ENCODE measurements at places on chromosomes 1 and 21. TPM values are rescaled to one million over a fixed set of nuclear protein-coding genes. Genes with fewer than 3 reads are reported as not detected.

CELA3B gene
- total RNA-seq = not detected

FCGR2B gene
- total RNA-seq = 1.5 TPM

FMOD gene
- 140 TPM for total RNA-seq

GLIS1 gene
- 0.59 TPM for total RNA-seq

FMN2 gene
- 17.1 TPM for total RNA-seq

RNF11 gene
- 146 TPM for total RNA-seq

USH2A gene
- 0.39 TPM for total RNA-seq

FMO4 gene
- 5.6 TPM for total RNA-seq

FCRL2 gene
- 0.20 TPM for total RNA-seq

FOXD2 gene
- total RNA-seq = 14.3 TPM

CNKSR1 gene
- total RNA-seq = 2.0 TPM

DNA sequence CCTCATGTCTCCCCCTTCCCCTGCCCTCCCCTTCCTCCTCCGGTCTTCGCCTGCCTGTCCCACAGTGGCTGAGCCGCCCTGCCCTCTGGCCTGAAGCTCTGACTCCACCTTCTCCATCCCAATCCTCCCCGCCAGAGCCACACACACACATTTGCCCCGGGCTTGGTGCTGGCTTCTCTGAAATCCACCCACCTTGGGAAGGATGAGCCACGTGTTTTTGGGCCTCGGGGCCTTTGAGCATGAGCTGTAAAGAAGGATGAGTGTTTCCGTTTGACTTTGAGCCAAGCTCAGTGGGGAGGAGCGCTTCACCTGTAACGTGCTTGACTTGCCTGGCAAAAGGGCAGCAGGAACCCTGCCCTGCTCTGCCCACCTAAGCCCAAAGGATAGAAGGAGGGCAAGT, 295.1 kb downstream of the SIPA1L2 start:
- DNase-seq = no peak

- DNase-seq = no peak
Measured at GRCh38 chr1:51612447-51612961, 4.4 kb upstream of the OSBPL9 start.

DNA sequence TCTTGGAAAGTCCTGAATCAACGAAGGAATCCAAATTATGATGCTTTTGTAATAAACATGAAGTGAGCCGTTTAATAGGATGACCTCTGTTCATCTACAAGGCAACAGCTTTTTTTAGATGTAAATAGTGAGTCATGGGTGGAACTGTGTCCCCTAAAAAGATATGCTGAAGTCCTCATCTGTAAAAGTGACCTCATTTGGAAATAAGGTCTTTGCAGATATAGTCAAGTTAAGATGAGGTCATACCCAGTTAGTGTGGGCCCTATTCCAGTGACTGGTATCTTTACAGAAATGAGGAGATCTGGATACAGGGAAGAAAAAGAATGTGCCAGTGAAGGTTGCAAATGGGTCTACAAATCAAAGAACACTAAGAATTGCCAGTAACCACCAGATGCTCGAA, 1287.3 kb upstream of the ADGRL4 start:
- no peak for DNase-seq

- no peak for DNase-seq
Measured at GRCh38 chr1:111660204-111661150, 40.9 kb downstream of the RAP1A start.

- DNase-seq = no peak
Measured at GRCh38 chr21:26120828-26121227, 49.7 kb downstream of the APP start.

DNA sequence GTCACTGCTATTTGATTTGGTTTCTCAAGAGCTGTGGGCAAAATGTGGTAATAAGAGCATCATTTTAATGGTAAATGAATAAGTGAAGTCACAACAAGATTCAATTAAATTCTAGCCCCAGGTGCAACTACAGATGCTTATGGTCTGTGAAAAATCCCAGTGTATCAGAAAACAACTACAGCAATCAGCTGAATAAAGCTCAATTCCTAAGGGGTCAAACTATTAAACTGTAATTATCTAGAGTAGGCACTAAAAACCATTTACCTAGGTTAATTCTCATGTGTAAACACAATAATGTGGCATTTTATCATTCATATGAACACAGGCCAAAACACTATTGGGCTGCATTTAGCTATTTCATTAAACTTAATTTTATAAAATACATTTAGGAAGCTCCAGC, 9.6 kb downstream of the TARBP1 start:
- DNase-seq = no peak

DNA sequence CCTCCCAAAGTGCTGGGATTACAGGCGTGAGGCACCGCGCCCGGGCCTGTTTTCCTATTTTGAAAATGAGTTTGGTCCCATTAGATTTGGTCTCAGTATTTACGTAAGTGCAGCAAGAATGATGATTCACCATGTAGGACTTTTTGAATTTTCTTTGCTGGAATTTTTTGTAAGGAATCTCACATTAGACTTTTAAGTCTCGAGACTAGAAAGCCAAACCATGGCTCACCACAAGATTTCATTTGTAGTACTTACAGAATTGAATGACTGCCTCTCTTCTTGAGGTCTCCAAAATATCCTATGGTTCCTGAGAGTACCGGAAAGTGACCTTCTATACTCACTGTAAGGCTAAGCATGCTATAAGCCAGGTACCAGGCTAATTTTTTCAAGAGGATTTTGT, 325 bp downstream of the OR14A2 start:
- DNase-seq = no peak

GRCh38 chr1:248812736-248813425, 12.8 kb downstream of the SH3BP5L start:
- DNase-seq = no peak

DNA sequence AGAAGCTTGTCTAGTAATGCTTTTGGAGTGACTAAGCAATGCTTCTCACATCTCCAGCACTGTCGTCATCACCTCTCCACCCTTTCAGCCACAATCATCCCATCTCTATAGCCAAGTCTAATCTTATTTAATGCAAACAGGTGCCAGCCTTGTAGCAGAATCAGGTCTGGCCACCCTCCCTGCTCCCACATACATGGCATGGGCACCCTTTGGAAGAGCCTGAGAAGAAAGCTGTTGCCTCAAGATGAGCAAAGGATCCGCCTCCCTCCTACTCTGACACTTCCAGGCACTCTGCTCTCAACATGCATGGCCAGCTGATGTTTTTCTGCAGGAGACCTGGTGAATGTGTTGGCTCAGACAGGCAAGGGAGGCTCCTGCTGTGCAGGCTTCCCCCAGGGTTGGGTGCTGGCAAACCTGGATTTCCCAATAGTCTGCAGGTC, 113.1 kb upstream of the GRIK3 start:
- DNase-seq = no peak

DNA sequence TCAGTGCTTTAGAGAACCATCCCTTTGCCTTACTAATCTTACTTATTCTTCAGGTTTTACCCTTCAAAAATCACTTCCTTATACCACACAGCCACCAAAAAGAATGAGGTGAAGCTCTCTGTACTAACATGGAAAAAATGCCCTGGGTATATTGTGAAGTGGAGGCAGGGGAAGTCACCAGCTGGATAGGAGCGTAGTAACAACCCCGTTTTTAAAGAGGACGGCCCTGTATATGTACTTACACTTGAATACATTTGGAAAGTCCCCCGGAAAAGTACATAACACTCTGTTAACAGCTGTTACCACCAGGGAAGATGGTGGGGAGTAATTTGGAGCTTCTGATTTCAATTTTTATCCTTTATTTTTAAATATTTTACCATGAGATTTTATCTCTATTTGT, 28.2 kb upstream of the KHDRBS1 start:
- no peak for DNase-seq

- DNase-seq = no peak
Measured at GRCh38 chr1:239107676-239108075, 278.7 kb upstream of the CHRM3 start.

DNA sequence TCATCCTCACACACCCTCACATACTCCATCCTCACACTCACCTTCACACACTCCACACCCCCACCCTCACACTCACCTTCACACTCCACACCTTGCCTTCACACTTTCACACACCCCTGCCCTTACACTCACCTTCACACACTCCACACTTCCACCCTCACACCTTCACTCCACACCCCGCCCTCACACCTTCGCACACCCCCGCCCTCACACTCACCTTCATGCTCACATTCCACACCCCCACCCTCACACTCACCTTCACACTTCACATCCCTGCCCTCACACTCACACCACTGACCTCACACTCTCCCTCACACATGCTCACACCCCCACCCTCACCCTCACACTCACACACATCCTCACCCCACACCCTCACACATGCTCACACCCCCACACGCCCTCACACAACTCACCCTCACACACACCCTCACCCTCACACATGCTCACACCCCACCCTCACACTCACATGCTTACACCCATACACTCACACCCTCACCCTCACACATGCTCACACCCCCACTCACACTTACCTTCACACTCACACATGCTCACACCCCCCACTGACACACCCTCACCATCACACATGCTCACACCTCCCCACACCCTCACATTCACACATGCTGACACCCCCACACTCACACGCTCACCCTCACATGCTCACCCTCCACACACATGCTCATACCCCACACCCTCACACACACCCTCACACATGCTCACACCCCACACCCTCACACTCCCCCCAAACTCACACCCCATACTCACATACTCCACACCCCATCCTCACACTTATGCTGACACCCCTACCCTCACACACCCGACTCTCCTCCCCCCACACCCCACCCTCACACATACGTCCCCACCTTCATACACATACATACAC, 44.5 kb upstream of the EDN2 start:
- no peak for DNase-seq

- DNase-seq = no peak
Measured at GRCh38 chr1:30881319-30882181, 27.0 kb downstream of the SDC3 start.

- no peak for DNase-seq
Measured at GRCh38 chr1:38061883-38062328, 15.3 kb upstream of the POU3F1 start.

DNA sequence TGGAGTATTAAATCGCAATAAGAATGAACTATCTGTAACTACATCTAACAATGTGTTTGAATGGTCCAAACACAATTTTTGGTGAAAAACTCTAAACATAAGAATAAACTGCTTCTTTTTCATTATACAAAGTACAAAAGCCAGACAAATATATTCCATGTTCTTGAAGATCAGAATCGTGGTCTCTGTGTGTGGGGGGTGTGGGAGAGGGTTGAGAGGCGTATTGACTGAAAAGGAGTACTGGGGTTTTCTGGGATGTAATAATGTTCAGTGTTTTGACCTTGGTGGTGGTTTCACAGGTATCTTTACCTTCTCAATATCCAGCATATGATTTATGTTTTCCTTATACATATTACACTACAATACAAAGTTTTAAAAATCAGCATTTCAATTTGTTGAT, 764 bp upstream of the CFH start:
- DNase-seq = no peak

DNA sequence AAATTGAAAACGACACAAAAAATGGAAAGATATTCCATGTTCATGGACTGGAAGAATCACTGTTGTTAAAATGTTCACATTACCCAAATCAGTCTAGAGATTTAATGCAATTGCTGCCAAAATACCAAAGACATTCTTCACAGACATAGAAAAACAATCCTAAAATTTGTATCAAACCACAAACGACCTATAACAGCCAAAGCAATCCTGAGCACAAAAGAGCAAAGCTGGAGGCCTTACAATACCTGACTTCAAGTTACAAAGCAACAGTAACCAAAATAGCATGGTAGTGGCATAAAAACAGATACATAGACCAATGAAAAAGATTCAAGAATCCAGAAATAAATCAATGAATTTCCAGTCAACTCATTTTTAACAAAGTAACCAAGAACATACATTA, 1077.3 kb downstream of the KCNT2 start:
- DNase-seq = no peak

GRCh38 chr21:38493549-38494250, 4.6 kb downstream of the ERG start:
- no peak for DNase-seq

- DNase-seq = no peak
Measured at GRCh38 chr1:21564521-21565095, 55.4 kb downstream of the ALPL start.

GRCh38 chr1:79469139-79469538, 462.6 kb upstream of the ADGRL4 start:
- no peak for DNase-seq

DNA sequence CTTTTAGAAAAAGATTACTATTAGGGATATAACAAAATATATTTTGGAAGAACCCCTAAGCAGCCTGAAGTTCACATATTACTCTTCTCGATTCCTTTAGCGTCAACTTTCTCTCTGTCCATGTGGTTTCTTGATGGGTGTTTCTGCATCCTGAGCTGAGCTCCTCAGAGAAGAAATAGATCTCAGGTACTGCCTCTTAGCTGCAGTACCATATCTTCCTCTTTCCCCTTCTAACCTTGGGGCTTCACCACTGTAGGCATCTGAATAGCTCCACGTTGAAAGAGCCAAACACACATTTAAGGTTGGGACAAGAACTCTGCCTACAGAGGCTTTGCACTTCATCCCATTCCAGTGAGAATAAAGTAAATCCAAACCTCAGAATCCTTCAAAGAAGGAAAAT, 59.2 kb downstream of the SAMSN1 start:
- no peak for DNase-seq

- no peak for DNase-seq
Measured at GRCh38 chr1:4626560-4627319, 27.7 kb upstream of the AJAP1 start.

DNA sequence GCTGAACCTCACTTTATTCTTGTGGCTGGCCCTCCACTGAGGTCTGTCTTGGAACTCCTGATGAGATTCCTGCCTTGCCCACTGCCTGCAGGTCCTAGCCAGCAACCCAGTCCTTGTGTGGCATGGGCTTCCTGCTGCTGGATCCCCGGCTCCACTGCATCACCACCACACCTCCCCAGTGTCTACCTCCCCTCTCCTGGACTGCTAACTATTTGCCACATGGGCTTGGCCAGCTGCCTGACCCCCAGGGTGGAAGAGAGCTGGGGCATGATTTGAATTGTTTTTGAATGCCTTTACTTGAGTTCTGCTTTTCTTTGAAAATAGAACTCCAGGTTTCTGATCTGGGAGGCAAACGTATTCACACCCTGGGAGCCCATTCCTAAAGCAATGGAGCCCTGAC, 41.2 kb downstream of the SPAG17 start:
- no peak for DNase-seq

- peak; percentile 54 for DNase-seq
Measured at GRCh38 chr21:41948078-41948895, 5.5 kb downstream of the C2CD2 start.

GRCh38 chr1:43432907-43433306, 20.8 kb downstream of the HYI start:
- no peak for DNase-seq

GRCh38 chr21:46294647-46295176, 8.6 kb downstream of the YBEY start:
- no peak for DNase-seq
